Stimulated activated CD4-positive, alpha-beta T cell treated with anti-CD3 and anti-CD28 coated beads, Interleukin-1b, Interleukin-23, amount 100 ng/mL, for 24 hours (primary cell): ENCODE measurements at places on chromosomes 6 and 20.

DNA sequence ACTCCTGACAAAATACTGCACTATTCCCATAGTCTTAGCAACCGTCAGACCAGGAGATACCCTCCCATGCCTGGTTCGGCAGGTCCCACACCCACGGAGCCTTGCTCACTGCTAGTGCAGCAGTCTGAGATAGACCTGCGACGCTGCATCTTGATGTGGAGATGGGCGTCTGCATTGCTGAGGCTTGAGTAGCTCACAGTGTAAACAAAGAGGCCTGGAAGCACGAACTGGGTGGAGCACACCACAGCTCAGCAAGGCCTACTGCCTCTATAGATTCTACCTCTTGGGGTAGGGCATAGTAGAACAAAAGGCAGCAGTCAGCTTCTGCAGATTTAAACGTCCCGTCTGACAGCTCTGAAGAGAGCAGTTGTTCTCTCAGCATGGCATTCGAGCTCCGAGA lies 25.4 kb downstream of the TMEM244 start:
- DNase-seq, result no peak

- DNase-seq, result no peak
These were observed 594.7 kb upstream of the ADGRB3 start for GRCh38 chr6:68040312-68040778.

DNA sequence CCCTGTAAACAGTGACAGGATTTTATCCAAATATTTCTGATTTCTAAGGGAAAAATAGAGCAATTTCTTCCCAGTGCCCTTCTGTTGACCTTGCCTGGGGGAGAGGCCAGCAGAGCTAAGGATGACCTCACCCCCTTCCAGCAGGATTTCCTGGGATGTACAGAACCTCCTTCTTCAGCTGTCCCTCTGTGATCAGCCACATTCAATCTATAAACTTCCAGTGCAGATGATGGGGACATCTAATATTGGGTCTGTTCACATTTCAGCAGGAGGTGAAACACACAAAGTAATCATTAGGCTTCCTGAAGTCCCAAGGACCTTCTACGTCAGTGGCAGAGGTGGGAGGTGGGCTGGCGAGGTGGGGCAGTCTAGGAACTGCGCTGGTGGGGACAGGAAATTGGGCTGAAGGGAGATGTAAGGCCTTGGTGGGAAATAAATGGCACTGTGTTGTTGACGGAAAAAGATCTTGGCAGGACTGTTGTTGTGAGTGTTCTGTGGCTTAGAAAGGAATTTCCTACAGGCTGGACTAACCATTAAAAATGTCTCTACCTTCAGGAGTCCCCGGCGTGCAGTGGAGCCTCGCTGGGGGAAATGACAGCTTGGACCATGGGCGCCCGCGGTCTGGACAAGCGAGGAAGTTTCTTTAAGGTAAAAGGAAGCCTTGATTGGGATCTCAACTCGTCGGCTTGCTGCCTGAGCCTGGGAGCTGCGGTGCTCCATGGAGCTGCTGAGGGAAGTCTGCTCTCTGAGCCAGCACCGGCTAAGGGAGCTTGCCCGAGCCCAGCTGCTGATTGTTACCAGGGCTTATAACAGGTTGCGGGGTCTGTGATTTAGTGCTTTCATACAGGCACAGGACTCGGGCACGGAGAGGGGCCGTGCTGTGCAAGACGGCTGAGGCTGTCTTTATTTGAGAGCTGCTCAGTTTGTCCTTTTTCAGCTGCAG lies 127.9 kb upstream of the NAA20 start:
- no peak for DNase-seq

DNA sequence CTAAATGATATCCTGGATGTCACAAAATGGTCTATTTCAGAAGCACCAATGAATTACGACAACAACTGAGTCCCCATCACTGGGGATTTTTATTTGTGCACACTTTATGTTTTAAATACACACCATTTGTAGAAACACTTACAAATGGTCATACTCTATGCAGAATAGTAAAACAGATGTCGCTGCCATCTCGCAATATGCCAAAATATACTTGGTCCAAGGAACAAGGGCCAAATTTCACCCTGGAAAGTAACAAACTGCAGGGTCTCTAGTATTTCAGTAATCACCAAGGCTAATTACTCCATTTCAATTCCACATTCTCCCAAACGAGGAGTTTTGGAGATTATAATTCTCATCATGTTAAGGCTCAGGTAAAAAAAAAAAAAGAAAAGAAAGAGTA lies 215.2 kb downstream of the LMBRD1 start:
- DNase-seq, result no peak

DNA sequence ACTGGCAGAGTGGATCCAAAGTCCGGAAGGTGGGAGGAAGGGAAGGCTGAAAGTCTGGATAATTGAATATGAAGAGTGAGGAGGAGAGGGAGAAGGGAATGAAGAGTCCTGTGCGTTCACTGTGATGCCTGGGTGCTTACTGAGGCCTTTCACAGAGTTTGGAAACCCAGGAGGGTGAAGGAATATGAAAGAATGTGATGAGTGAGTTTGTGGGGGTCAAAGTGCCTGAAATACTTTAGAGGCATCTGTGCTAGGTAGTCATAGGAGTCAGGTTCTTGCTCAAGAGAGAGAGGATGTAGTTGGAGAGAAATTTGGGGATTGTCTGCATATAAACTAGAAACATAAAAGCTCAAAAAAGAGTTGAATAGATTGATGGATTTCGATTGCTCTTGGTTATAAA lies 20.7 kb downstream of the NKX2-4 start:
- no peak for DNase-seq

DNA sequence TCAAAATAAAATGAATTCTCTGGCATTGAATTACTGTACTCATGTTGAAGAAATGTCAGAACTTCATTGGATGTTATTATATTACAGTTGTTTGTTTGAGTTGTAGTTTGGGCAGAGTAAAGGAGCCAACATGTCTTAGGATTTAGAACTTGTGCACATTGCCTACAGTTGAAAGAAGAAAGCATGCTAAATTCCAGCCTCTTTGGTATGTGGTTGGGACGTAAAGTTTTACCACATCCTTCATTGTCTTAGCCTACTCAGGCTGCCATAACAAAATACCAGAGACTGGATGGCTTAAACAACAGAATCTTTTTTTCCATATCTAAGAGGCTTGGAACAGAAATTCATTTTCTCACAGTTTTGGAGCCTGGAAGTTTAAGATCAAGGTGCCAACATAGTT lies 42.4 kb downstream of the HFE start:
- no peak for DNase-seq

GRCh38 chr6:16369140-16369745 lies 130.9 kb downstream of the GMPR start:
- DNase-seq, result no peak

DNA sequence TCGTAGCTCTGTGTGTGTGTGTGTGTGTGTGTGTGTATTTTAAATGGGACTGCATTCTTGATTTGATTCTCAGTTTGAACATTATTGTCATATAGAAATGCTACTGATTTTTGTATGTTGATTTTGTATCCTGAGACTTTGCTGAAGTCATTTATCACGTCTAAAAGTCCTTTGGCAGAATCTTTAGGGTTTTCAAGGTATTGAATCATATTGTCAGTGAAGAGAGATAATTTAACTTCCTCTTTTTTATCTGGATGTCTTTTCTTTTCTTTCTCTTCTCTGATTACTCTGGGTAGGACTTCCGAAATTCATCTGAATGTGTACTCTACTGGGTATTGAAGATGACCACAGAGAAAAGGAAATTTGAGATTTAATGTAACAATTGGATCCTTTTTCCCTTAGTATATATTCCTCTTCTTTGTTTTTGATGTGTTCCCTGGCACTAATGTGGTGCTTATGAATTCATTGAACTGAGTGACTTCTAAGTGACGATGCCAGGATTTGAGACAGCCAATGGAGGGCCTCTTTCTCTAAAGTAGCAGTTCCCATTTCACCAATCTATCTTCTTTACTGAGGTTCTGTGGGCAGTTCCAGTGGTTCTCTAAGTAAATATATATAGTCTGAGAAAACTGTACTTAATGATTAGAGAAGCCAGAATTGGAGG lies 47.6 kb downstream of the TNFAIP3 start:
- DNase-seq, result no peak

DNA sequence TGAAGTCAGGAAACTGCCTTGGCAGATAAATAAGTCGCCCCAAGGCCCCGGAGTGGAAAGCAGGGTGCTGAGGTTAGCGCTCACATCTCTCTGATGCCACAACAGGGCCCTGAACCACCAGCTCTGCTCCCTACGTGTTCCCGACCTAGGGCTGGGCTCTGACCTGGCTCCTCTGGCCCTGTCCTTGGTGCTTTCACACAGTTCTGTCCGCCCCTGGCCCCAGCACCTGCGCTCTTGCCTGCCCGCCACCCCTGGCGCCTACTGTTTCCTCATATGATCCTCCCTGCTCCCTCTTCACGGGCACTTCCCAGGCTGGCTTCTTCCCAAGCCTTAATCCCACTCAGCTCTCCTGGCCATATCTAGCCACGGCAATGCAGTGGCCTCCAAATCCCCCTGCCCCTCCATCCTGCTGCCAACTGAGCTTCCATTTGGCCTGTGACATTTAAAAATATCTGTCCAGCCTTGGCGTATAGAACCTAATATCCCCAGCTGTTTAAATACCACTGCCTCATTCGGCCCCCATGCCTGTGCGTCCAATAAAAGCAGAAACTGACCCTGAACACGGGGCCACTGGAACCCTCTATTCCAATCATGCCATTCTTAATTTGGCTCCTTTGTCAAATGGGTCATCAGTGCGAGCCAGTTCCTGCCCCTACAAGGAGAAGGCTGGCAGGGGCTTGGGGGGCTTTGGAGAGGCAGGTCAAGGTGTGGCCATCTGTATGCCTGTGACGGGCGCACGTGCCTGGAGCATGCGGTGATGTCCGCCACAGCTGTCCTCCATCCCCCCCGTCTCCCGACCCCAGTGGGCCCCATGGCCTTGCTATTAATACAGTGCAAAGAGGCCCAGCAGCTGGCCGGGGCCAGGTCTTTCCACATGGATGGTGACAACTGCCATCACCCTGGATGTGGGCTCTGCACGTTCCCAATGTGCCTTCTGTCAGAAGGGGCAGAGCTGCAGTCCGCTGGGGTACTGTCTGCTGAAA lies 27.7 kb downstream of the GNAS-AS1 start:
- DNase-seq, result no peak

DNA sequence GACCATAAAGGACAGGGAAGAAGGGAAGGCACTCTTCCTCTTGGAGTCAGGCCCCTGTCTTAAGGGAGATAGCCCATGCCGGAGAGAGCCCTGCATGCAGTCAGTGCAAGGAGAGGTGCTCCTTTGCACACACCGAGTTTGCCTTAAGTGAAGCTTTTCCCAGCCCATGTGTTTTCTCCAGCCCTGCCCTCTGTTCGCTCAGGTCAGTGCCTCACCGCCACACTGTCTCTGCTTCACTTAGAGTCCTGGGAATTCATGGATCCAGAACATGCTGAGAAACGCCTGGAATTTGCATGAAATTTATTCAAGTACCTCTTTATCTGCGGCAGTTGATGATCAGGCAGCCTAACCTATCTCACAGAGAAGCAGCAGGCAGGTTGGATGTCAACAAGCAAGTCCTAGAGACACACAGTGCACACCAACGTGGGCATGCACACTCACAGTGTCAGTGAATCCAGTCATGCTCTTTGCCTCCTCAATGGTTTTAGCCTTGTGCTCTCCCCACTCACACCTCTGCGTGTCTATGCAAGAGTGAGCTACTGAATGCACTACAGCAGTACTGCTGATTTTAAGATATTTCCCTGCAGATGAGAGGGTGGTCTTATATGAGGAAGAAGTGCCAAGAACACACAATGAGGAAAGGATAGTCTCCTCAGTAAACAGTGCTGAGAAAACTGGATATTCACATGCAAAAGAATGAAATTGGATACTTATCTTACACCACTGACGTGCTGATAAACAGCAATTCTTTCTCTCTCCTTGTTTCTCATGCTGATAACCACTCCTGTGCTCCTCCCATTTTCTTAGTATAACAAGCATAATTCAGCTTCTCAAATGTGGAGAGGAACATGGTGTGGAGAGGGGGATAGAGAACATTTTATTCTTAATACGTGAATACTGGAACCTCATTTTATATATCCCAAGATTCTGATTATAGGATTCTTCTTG lies 295.1 kb upstream of the CDYL start:
- DNase-seq, result no peak

- no peak for DNase-seq
These were observed 82.7 kb downstream of the TIAM2 start for GRCh38 chr6:155077784-155078183.

GRCh38 chr6:548091-548490 lies 108.8 kb downstream of the HUS1B start:
- DNase-seq, result no peak

DNA sequence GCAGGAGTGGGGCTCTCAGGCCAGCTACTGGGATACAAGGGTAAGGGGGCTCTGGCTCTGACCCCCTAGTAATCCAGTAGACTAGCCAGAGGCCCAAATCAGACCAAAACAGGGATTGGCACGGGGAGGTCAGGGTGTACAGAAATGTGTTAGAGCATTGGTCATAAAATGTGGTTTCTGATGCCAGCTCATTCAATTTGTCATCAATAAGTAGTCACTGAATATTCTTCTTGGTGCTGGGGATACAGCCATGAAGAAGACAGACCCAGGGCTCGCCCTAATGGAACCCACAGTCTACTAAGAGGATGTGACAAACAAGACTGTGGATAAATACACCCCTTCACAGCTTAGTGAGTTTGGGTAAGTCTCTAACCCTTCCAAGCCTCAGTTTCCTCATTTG lies 11.1 kb downstream of the MAP1LC3A start:
- no peak for DNase-seq

- DNase-seq, result no peak
These were observed 36.2 kb upstream of the CDKAL1 start for GRCh38 chr6:20498041-20498385.

DNA sequence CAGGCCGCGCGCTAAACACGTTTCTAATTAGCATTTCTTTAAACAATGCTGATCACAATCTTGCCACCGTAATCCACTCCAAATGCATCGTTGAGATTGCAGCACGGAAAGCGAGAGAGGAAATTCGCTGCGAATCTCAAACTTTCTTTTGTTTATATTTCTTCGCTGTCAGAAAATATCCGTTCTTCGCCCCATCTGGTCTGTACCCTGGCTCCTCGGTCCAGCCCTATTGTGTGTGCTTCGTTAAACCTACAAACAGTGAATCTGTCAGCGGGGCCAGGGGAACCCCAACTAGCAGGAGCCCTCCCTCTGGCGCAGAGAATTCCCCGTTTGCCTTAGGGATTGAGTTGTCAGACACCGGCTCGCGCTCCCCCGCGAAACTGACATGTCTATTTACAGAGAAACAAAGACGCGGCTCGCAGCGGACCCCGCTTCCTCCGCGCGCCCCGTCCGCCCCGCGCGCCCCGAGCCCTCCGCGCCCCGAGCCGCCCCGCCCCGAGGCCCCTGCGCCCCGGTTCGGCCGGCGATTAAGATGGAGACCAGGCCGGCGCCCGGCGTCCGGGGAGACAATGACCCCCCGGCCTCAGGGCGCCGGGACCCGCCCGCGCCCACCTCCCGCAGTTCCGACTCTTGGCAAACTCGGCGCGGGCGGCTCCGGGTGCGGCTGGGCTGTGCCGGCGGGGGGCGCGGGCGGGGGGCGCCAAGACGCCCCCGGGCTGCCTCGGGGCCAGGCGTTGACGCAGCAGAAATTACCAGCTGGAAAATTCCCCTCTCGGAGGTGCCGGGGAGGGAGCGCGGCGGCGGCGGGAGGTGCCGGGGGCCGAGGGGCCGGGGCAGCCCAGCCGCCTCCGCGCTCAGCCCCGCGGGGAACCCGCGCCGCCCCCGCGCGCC lies 874 bp downstream of the ZBTB46 start:
- DNase-seq, result no peak

GRCh38 chr6:52157301-52157941 lies 28.8 kb upstream of the IL17A start:
- DNase-seq, result no peak

GRCh38 chr6:162704001-162704400 lies 23.6 kb downstream of the PRKN start:
- no peak for DNase-seq

- no peak for DNase-seq
These were observed 5.6 kb downstream of the TAGAP start for GRCh38 chr6:159038914-159039884.

GRCh38 chr6:48150701-48151100 lies 39.7 kb upstream of the PTCHD4 start:
- DNase-seq, result no peak
